ENCODE measurements at places on chromosomes 16 and 17. TPM values are rescaled to one million over a fixed set of nuclear protein-coding genes. Genes with fewer than 3 reads are reported as not detected.

Gene FBXW10
- total RNA-seq = 0.15 TPM

Gene PLXDC1
- 3.2 TPM for total RNA-seq

DNA sequence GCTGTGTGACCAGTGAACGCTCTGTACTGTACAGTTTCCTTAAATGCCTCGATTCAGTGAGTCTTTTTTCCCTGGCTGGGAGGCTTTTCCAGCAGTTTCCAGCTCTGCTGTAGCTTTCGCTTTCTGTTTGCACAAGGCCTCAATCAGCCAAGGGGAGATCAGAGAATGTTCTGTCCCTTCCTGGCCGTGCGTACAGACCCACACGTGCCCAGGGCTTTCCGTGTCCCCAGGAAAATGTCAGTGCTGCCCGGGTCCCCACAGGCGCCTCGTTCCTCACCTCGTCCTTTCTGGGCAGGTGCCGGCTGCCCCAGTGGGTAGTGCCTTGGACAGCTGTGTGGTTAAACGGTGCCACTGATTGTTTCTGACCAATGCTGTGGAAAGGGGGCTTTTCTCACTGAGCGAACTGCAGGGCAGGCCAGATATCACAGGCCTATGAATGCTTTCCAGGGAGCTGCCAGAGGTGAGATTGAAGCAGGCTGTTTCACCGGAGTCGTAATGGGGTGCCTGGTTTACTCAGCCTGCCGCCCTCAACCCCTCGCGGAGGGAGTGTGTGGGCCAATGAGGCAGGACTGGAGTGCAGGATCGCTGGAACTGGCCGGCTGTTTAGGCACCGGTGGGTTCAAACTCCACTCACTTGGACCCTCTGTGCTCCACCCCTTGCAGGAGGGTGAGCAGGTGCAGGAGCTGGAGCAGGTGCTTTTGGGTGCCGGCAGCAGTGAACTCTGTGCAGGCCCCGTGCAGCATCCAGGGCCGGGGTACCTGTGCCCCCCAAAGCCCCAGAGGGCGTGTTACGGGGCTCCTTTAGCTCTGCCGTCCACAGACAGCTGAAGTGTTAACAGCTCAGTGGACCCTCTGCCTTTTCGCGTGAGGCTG lies 44.4 kb downstream of the ZNF778 start:
- no peak for DNase-seq

DNA sequence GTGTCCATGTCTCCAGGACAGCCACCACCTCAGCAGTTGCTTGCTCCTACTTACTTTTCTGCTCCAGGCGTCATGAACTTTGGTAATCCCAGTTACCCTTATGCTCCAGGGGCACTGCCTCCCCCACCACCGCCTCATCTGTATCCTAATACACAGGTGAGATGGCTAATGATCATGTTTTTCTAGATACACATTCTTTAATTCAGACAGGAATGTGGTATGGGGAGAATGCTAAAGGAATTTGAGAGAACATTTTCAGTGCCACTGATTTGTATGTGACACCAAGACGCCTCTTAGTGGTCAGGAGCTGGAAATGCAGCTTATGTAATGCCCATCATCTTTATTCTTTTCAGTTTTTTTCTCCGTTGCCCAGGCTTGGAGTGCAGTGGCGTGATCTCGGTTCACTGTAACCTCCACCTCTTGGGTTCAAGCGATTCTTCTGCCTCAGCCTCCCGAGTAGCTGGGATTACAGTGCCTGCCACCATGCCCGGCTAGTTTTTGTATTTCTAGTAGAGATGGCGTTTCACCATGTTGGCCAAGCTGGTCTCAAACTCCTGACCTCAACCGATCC lies 8.9 kb upstream of the RAPGEFL1 start:
- no peak for DNase-seq

GRCh38 chr16:15928261-15929104 lies 20.9 kb upstream of the ABCC1 start:
- no peak for DNase-seq

GRCh38 chr16:67805718-67806427 lies 487 bp downstream of the RANBP10 start:
- peak; percentile 16 for DNase-seq

DNA sequence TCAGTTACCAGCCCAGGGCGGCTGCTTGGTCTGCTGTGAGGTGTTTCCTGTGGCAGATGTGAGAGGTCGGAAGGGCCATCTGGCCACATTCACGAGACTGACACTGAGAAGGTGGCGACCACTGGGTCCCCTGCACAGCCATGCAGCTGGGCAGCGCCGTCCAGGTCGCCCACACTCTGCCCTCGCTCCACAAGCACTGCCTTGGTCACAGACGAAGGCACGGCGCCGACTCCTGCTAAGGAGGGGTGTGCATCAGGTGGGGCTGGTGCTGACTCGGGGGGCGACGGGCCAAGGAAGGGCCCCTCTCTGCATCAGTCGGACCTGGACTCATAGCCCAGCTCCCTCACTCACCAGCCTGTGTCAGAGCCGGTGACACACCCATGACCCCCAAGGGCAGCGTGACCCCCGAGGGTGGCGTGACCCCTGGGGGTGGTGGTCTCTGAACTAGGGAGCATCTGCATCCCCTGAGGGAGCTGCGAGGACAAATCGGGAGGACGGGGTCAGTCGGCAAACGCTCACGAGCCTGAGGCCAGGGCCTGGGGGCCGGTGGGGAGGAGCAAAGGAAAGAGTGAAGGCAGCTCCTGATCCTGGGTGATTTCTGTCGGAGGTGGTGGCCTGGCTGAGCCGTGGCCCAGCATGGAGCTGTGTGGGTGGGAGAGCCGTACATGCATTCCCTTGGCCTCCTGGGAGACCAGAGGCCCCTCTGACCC lies 30.4 kb downstream of the NME3 start:
- DNase-seq = no peak

DNA sequence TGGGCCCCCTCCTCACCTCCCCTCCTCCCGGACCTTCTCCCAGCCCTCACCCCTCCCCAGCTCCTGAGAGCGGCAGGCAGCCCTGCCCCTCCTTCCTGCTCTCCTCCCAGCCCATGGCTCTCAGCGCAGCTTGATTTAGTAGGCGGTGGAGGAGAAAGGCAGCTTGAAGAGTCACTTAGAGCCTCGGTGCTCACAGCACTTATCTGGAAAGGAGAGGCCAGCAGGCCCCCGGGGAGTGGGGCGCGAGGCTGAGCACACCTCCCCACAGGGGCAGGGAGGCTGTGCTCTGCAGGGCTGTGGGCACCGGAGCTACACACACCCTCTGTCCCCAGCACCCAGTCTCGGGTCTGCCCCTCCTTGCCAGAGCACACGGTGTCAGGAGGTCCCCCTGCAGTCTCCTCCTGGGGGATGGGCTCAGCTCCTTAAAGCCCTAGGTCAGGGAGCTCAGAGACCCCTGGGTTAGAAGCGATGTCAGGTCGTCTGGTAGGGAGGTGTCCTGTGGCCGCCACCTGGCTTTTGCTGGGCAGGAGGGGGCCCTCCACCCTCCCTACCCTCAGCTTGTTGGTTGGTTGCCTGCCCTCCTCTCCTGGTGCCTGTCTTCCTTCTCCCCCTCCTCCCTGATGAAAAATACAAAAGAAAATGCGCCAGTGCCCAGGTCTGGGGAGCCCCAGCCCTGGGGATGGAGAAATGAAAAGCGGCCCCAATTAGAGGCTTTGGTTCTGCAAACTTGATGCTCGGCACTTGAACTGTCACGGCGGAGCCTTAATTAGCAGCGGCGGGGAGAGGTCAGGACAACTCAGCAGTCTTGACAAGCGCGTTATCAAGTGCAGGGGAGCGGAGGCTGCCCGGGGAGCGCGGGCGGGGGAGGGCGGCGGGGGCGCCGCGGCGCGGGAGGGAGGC lies 151.1 kb upstream of the GSE1 start:
- DNase-seq = no peak

DNA sequence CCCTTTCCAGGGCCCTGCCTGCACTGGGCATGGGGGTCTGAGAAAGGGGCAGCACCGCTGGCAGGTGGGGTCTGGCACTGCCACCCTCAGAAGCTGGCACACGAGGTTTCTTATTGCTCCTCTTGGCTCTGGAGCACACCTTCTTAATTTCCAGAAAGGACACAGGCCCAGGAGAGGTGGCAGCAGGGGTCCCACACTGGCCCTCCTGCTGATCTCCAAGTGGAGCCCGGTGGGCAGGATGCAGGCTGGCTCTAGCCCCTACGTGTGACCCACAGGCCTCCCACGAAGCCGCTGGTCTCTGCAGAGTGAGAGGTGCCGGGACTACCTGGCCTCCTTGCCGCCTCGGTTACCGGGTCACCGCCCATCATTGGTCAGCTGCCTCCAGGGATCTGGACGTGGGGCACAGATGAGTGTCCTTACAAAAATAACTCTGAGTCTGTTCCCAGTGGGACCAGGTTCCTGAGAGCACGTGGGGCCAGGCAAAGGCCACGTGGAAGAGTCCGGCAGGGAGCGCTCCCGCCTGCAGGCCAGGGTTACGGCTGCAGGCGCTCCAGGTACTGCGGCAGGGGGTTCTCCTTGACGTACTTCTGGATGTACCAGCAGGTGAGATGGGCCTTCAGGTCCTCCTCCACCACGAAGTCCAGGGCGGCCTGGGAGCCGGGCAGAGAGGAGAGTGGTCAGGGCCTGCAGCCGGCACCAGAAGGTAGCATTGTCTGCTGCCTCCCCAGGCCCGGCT lies 10.3 kb downstream of the NATD1 start:
- DNase-seq = peak; percentile 91

GRCh38 chr16:1933097-1933661 lies 9.8 kb downstream of the MSRB1 start:
- DNase-seq = no peak

DNA sequence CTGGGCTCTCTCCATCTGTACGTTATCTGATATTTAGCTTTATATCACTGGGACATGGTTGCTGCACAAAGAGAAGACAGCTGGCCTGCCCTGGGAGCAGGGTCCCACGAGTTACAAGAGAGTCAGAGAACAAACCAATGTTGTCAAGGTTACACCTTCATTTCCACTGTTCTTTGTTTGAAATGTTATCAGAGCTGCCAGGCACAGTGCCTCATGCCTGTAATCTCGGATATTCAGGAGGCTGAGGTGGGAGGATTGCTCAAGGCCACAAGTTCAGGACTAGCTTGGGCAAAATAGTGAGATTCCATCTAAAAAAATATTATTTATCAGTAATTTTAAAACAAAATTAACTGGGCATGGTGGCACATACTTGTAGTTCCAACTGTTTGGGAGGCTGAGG lies 34.6 kb downstream of the ATP6V0A1 start:
- no peak for DNase-seq

- DNase-seq = peak; percentile 95
Observed at GRCh38 chr17:1590029-1590746, 27.6 kb upstream of the PITPNA start.

- DNase-seq = peak; percentile 26
Observed at GRCh38 chr17:4560837-4561256, 470 bp upstream of the GGT6 start.

Gene GPR142
- not detected for total RNA-seq

- peak; percentile 84 for DNase-seq
Observed at GRCh38 chr17:21289902-21290571, 5.5 kb downstream of the MAP2K3 start.

GRCh38 chr16:49276646-49277385 lies 4.8 kb downstream of the CBLN1 start:
- DNase-seq = no peak

GRCh38 chr17:11852912-11853311 lies 144.4 kb downstream of the ZNF18 start:
- DNase-seq = no peak

DNA sequence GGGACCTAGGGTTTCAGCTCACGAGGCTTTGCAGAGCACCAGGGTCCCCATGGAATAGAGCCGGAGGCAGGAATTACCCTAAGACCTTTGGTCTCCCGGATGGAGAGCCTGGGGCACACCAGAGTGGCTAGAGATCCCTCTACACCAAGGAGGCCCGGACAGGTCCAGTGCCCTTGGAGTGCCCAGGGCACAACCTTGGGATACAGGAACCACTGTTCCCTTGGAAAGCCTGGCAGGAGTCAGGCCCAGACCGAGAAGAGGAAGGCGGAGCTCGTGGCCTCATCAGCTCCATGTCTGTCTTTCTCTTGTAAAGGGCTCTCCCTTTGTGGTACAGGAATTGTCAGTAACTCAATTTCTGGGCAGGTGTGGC lies 3.8 kb upstream of the DBNDD1 start:
- DNase-seq = no peak

GRCh38 chr16:49952386-49952785 lies 72.6 kb upstream of the CNEP1R1 start:
- no peak for DNase-seq

DNA sequence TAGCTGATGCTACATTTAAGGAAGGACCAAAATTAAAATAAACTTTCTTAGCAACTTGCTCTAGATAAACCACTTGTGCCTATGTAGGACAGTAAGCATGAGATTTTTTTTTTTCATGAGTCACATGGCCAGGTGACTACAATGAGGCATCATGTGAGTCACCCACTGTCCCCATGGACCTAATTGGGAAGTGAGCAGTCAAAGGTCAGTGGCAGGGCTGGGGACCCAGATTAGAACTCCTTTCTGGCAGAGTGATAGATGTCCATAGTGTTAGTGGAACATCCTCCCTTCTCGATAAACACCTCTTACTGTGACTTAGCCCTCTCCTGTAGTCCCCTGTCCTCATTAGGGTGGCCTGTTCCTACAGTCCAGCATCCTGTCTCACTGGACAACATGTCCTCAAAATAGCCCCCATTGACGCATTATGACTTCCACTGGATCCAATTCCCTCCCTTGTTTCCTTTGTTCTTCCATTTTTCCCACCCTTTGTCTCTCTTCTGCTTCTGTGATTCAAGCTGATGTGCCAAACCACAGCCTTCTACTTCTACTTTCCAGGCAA lies 12.4 kb downstream of the ITGB3 start:
- no peak for DNase-seq

Gene GINS3
- total RNA-seq = 1.2 TPM

Gene OR2C1
- not detected for total RNA-seq
